RPMI7951 (cell line): ENCODE measurements at places on chromosomes 7 and 10. TPM values are rescaled to one million over a fixed set of nuclear protein-coding genes. Genes with fewer than 3 reads are reported as not detected.
A peak's percentile ranks its signal among the peaks of the same experiment; 100 is the strongest.

Gene FBXL13
- total RNA-seq = 0.96 and 1.4 TPM in 2 replicates

DNA sequence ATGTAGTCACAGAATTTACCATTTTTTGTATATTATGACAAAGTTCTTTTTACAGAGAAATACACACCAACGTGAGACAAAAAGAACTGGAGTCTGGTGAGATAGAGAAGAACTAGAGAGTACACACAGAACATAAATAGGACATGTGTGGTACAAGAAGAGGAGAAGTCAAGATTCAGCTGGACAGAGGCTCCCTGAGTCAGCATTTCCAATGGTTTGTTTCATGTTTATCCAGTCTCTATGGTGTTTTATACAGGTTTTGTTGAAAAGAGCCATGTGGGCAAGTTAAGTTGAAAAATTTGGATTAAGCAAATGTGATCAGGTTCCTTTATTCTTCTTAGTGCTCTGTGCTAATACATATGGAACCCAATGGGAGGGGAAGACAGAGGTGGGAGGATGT lies 105.5 kb upstream of the AKR1E2 start:
- DNase-seq = peak; percentile 41

GRCh38 chr7:18550574-18550973 lies 55.0 kb downstream of the HDAC9 start:
- DNase-seq = no peak

DNA sequence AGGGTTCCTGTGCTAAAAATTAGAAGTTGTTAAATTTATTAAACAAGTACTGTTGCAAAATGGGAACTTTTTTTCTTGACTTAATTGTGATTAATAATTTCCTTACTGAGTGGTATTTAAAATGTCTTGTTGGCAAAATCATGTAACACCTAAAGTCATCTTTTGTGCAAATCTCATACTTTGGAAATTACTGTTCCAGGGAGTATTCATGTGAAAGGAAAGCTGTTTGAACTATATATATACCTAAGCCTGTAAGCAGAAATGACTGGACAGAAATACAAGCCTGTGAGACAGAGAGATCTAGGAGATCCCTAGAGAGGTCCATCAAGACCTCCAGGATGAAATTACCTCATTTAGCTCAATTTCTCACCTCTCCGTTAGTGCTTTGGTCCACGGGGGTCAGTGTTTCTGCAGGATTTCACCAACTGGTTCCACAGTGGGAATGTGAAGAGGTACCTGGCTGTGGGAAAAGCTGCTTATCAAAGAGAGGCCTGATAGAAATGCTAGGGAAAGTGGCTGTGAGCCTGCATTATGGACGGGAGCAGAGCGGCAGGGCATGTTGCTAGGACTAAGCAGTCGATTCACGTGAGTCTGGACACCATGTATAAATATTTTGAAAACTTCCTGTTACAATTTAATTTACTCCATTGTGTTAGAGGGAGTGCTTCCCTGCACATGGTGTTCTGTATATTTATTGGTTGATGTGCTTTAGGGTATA lies 7.9 kb downstream of the LUC7L2 start:
- DNase-seq = no peak

DNA sequence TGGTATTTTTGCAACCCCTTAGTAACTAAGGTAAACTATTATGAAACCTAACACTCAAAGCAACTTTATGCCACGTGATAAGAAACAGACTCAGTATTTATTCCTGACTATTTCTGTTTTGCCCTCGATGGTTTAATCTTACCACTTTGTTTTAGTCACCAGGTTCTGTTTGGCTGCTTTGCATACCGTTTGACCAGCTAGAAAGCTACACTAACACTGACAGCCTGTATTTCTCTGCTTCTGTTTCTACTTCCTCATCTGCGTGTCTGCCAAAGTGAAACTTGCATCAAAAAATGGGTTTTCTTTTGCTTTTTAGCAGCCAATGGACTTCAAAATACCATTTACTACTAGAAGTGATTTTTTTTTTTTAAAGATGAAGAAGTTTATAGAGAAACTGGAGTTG lies 802.5 kb downstream of the GRM8 start:
- no peak for DNase-seq

- DNase-seq = peak; percentile 12
Measured at GRCh38 chr7:81408728-81409127, 361.1 kb downstream of the HGF start.

- no peak for DNase-seq
Measured at GRCh38 chr7:120799147-120799546, 58.8 kb downstream of the TSPAN12 start.
